ENCODE measurements at places on chromosomes 7 and 10. TPM values are rescaled to one million over a fixed set of nuclear protein-coding genes. Genes with fewer than 3 reads are reported as not detected.

- no peak for DNase-seq
These were observed 241.3 kb upstream of the LRRTM3 start for GRCh38 chr10:66684581-66684980.

GRCh38 chr10:10055656-10056442, 961.8 kb upstream of the CELF2 start:
- peak; percentile 24 for DNase-seq

DNA sequence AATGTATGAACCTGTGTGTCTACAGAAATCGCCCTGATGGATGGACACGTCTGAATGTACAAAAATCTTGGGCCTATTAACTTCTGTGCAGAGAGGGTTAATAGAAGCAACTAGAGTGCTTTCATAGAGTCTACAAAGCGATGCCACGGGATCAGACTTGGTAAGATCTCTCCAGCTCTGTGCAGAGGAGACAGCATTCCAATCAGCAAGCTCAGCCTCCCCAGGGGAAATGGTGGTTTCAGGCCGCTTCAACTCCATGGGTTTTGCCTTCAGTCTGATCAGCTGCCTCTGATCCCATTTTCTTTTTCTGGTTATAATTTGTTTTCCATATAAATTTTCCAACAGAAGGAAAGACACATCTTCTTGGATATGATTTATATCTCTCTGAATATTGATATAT, 35.1 kb upstream of the COBL start:
- DNase-seq = peak; percentile 94

GRCh38 chr7:78576236-78576635, 777.7 kb downstream of the PHTF2 start:
- peak; percentile 74 for DNase-seq

- peak; percentile 58 for DNase-seq
These were observed 265.1 kb upstream of the KLF14 start for GRCh38 chr7:130998993-130999602.

GRCh38 chr7:18505870-18506460, 10.4 kb downstream of the HDAC9 start:
- peak; percentile 75 for DNase-seq

DNA sequence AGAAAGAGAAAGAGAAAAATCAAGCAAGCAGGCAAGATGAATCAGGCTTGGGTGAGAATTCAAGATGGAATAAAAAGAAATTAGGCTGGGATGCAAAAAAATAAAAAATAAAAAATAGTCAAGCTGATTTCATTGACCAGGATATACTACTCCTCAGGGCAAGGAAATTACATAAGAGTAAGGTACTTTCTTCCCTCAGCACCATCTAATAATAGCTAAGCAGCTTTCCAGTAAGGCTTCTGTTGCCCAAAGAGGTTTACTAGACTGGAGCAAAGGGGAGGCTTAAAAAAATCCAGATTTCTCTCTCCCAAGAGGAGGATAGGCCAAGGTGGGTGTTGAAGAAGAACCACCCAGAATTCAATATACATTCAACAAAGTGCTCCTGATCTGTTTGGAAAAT, 93.6 kb downstream of the NEURL1 start:
- DNase-seq = no peak

- no peak for DNase-seq
These were observed 1.9 kb downstream of the CTTNBP2 start for GRCh38 chr7:117871401-117871777.

DNA sequence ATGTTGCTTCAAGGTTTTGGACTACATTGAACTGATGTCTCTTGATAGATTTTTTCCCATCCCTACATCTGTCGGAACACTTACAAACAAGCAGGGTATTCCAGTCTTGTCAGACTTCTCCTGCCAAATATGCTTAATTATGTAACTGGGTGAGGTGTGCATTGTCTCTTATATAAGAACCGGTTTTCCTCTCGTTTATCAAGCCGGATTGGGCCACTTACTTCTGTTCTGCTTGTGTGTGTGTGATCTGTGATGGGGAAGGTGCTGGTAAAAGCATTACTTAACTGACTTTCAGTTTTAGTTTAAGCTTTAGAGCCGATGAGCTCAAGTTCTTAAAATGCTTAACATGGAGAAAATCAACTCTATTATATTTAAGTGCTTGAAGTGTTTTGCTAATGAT, 57.9 kb downstream of the OTUD1 start:
- no peak for DNase-seq

- no peak for DNase-seq
These were observed 261.6 kb downstream of the WDR11 start for GRCh38 chr10:121112579-121113384.

GRCh38 chr10:71623986-71624291, 95.6 kb downstream of the C10orf105 start:
- DNase-seq = no peak

DNA sequence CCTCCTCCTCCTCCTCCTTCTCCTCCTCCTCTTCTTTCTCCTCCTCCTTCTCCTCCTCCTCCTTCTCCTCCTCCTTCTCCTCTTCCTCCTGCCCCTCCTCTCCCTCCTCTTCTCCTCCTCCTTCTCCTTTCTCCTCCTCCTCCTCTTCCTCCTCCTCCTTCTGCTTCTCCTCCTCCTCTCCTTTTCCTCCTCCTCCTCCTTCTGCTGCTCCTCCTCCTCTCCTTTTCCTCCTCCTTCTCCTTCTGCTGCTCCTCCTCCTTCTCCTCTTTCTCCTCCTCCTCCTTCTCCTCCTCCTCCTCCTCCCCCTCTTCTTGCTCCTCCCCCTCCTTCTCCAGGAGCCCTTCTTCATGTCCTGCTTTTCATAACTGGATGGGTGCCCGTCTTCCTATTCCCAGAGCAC, 12.2 kb downstream of the PLXNA4 start:
- no peak for DNase-seq

DNA sequence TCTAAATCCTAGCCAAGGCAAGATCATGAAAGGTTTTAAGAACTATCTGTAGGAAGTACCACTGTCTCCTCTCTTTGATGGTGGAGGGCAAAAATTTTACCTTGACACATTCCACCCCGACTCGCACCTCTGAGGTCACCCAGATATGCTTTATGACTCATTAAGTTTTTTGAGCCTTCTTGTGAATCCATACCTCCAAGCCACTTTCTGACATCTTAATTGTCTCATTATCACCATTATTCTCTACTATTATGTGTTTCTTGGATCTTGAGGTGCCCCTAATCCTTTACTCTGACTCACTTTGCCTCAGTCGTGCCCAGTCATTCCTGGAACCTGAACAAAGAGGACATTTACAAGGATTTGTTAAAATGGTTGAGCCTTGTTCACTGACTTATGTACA, 146.6 kb downstream of the RAPGEF5 start:
- DNase-seq = no peak

- no peak for DNase-seq
These were observed 61.4 kb downstream of the ASB13 start for GRCh38 chr10:5604961-5605360.

DNA sequence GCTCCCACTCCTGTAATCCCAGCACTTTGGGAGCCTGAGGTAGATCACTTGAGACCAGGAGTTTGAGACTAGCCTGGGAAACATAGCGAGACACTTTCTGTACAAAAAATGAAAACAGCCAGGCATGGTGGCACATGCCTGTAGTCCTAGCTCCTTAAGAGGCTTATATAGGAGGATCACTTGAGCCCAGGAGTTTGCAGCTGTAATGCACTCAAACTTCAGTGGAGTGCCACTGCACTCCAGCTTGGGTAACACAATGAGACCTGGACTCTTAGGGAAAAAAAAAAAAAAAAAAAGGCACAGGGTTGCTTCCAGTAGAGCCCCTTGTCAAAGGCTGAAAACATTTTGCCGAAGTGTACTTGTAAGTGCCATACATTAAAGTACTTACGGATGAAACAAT, 195.3 kb downstream of the PHTF2 start:
- DNase-seq = no peak

DNA sequence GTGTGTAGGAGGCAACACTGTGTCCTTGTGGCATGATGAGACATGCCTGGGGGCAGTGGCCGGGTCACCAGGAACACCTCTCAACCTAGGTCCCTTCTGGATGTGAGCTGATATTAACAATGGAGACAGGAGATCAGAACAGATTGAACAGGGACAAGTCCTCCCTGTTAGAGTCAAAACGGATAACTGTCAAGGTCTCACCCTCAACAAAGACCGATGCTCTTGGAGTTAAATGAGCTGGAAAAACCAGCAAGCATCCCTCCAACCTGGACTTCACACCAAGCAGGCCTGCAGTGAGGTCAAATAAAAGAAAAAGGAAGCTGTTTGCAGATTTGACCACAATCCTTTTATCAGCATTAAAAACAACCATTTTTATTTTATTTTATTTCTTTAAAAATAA, 49.0 kb downstream of the SLIT1 start:
- DNase-seq = no peak

DNA sequence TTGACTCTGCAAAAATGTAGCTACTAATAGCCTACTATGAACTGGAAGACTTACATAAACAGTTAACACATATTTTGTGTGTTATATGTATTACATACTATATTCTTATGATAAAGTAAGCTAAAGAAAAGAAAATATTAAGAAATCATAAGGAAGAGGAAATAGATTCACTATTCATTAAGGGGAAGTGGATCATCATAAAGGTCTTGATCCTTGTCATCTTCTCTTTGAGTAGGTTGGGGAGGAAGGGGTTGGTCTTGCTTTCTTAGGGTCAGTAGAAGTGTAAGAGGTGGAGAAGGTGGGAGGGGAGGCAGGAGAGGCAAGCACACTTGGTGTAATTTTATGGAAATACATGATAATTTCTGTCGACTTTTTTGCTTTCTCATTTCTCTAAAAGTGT, 81.3 kb downstream of the NAMPT start:
- no peak for DNase-seq

TRIP6 gene
- total RNA-seq = 232 TPM

RASSF4 gene
- 16.9 TPM for total RNA-seq

LIPF gene
- not detected for total RNA-seq

CCL24 gene
- not detected for total RNA-seq

LRIT1 gene
- total RNA-seq = not detected

MACC1 gene
- total RNA-seq = 0.11 TPM

CALML5 gene
- not detected for total RNA-seq

EPHB4 gene
- 84.2 TPM for total RNA-seq
